Osteoblast (primary cell): ENCODE measurements at places on chromosomes 6 and 20.
A peak's percentile ranks its signal among the peaks of the same experiment; 100 is the strongest.

DNA sequence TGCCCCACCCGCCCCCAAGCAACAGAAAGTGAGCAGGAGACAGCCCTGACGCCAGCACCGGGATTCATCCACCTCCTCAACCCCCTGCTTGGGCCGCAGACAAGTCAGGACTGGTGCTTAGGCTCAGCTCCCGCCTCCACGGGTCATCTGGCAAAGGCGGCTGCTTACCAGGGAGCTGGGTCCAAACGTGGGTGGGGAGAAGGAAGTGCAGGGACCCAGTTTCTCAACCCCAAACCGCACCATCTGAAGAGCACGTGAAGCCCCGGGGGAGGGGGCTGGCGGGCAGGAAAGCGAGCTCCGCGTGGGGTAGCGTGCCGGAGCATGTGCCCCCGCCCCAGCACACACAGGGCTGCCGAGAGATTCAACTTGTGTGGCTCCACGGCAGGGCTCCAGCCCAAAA lies 87.2 kb downstream of the BMP7 start:
- DNase-seq, result no peak

DNA sequence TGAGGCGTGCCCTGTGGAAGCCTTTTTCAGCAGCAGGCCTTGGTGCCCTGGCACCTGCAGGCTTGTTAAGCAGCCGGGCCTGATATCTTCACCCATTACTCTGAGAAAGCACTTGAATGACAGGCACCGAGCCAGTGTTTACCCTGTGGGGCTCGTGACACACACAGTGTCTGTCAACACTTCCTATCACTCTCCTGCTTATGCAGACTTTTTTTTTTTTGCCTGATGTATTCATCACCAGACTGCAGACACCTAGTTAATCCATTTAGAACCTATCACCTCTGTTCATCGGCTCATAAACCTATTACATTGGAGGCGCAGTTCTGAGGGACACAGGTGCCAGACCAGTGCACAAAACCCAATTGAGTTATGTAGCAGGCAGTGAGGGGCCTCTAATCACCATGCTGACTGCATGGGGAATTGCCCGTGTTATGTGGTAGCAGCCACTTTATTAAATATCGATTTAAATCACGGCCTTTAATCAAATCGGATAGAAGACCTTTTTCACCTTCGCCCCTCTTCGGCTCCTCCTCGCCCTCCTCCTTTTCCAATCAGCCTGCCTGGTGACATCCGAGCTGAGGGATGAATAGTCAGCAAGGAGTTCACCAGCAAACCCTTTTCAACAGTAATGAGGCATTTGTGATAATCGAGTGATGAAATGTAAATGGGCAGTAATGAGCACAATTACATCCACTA lies 962.9 kb upstream of the SLC35B3 start:
- DNase-seq, result peak; percentile 26

DNA sequence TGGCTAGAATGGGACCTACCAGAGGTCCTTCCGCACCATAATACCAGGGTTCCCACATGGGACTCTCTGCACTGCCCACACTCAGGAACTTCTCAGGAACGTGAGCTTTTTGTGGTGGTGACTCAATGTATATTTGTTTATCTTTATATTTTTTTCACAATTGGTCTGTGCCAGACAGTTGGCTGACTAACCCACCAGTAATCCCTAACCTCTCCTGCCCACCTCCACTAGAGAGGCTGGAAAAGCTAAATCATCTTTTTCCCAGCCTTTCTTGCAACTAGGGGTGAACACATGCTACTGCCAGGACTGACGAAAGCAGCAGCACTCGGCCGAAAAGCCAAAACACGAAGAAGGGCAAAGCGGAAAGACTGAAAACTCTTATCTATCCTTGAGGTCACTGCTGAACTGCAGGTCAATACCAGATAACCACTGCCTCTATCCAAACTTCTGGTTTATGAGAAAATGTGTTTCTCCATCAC lies 112.9 kb downstream of the TRERF1 start:
- peak; percentile 97 for DNase-seq

DNA sequence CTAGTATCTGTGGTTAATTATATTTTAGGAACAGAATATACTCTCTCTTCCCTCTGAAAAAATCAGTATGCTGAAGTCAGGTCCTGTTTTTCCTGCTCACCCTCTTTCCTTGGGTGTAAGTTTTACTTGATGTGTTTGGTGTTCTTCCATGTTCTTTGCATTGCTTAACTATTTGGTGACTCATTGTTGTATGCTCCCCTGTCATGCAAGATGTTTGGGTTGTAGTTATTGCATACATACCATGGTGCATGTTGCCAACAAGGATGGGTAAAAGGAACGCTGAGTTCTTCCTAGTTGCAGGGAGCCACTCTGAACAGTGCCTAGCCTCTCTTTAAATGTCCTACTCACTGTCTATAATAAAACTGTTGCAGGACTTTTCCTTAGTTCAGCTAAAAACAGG lies 207.9 kb upstream of the LAMP5 start:
- DNase-seq, result no peak

- DNase-seq, result no peak
Observed at GRCh38 chr20:19004975-19005374, 191.4 kb downstream of the SCP2D1 start.

- no peak for DNase-seq
Observed at GRCh38 chr6:12508553-12508952, 208.0 kb upstream of the PHACTR1 start.

DNA sequence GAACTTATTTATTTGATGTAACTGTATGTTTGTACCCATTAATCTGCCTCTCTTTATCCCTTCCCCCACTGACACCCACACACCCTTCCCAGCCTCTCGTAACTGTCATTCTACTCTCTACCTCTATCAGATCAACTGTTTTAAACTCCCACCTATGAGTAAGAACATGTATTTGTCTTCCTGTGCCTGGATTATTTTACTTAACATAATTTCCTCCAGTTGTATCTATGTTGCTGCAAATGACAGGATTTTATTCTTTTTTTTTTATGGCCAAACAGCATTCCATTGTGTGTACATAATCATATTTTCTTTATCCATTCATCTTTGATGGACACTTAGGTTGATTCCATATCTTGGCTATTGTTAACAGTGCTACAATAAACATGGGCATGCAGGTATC lies 49.3 kb downstream of the PHACTR2 start:
- DNase-seq, result no peak

DNA sequence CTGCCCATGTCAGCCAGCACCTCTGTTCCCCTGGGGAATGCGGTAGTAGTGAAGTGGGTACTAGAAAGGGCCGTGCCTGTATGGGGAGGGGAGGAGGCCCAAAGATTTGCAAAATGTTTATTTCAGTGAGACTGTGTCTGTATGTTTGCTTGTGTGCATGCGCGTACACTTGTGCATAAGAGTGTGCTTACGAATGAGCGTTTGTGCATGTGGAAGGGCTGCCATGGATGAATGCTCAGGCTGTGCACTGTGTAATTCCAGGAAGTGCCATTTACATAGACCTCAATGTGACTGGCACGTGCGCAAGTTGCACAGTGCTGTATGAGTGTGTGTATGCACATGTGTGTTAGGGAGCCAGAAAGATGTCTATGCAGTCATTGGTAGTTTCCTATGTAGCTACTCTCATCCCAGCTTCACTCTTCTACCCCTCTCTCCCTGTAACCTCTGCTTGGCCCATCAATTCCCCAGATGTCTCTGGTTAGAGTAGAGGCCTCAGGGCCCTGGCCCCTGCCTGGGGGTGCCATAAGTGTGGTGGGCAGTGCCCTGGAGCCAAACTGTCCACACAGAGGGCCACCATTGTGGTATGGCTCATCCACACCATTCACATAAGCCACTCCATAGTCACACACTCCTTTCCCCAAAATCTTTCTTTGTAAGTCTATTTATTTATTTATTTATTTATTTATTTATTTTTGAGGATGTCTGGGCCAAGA lies 26.8 kb upstream of the SLC22A7 start:
- DNase-seq, result peak; percentile 81

GRCh38 chr6:19052219-19052618 lies 665.1 kb downstream of the RNF144B start:
- DNase-seq, result no peak

DNA sequence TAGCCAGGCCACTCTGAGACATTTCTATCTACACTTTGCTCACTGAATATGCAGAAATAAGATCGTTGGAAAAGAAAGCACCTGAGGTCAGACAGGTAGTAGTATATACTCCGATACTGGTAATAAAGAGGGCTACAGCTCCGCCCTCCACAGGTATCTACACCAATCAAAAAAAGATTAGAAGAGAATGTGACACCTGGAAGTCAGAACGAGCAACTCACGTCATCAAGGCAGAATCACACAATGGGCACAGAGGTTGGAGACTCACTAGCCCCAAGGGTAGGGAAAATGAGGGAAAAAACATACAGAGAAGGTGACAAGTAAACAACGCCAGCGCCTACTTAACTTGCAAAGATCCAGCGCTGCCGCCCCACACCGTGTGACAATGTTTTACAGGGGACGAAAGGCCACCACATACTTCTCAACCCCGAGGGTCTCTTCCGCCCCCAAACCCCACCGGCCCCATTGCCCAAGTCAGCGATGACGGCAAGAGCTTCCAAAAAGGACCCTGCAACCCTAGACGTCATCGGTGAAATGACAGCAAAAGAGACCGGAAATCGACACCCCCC lies 653 bp downstream of the LMBRD1 start:
- no peak for DNase-seq
